ENCODE measurements at places on chromosomes 1 and 21.

DNA sequence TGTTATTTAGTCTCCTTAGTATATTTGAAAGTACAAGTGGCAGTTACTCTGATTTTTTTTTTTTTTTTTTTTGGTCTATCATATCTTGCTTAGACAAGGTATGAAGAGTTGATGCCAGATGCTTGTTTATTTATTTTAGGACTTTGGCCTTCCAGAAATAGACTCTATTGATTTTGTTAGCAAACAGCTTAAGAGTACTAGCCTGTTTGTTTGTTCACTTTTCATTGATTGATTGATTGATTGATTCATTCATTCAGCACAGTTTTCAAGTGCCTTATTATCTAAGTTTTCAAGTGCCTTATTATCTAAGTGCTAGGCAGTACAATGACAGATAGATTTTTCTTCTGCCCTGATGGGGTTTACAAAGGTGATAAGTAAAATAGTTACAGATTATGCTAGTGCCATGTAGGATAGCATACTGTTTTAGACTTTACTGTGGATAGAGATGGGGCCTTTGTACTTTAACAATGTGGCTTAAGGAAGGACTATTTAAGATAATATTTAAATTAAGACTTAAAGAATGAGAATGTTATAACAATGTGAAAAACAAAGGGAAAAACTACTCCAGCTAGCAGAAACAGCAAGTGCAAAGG is 50.5 kb downstream of the MTF2 start:
- DNase-seq, result no peak

- no peak for DNase-seq
These were observed 15.8 kb downstream of the LRRC71 start for GRCh38 chr1:156936191-156936590.

- DNase-seq, result no peak
These were observed 977 bp downstream of the PRPF3 start for GRCh38 chr1:150322310-150322709.

DNA sequence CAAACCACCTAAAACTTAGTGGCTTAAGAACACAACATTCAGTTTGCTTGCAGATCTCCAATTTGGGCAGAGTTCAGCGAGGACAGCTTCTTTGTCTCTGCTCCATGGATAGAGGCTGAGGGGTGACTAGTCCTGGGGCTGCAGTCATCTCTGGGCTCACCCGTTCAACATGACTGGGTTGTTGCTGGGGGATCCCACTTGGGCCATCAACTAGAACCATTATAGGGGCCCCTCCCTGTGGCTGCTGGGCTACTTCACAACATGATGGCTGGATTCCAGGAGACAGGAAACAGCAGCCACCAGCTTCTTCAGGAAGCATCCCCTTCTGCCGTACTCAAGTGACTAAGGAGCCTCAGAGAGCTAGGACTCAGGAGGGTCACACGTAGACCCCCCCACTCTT is 140.9 kb downstream of the RHOU start:
- DNase-seq, result no peak

- no peak for DNase-seq
These were observed 10.1 kb downstream of the RAB7B start for GRCh38 chr1:205993068-205993467.

DNA sequence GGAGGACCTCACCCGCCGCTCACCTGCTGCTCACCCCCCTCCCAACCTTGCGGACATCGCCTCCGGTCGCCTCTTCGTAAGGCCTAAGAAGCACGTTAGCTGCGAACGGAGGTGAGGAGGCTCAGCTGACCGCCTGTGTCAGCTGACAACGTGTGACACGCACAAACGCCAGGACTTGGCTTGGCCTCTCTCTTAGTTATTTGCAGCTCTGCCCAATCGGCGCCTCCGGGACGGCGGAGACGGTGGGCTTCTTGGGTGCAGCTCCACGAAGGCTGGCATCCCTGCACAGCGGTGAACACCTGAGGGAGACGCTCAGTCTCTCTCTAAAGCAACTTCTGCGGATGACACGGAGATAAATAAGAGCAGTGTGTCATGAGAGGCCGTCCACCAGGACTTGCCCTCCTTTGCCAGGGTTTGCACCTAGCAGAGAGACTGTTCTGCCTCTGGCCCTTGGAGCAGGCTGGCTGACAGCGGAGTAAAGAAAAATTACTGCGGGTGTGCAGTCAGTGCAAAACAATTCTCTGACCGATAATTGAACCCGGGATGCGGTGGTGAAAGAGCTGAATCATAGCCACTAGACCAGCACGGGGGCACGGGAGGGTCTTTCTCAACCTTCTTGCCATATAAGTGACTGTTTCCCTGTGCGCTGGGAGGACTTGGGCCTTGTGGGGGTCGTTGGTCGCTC is 318.9 kb downstream of the FAM72C start:
- DNase-seq, result no peak

- no peak for DNase-seq
These were observed 59.2 kb downstream of the IARS2 start for GRCh38 chr1:220153147-220153546.

DNA sequence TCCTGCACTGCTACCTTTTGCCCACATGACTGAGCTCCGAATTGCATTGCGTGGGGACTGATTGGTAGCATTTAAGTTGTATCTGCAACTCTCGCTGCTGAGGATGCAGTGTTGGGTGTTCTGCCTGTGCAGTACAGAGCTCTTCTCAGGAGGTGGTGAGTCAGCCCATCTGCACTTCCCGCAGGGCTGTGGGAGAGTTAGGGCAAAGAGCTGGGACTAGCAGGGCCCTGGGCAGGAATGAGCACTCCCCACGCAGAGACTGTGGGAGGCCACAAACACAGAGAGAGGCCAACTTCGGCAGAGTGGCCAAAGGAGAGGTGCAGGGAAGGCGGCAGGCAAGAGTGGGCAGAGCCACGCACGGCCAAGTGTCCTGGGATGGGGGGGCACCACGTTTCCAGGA is 244.7 kb downstream of the SIPA1L2 start:
- DNase-seq, result no peak

DNA sequence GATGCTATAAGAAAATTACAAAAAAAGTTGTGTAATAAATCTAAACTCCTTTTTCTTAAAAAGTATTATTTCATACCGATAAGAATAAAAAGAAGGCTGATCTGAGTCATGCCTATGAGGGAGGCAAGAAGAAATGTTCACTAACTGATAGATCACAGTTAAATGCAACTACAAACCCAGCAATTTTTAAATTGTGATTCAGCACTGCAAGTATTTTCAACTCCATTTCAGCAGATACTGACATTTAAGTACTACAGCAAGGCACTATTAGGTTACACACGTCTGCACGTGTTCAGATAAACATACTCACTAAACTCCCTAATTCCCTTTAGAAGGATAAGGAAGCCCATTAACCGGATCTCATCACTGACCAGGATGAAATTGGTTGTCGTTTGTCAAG is 213.3 kb upstream of the ZRANB2 start:
- DNase-seq, result no peak

GRCh38 chr1:44072204-44072603 is 40.9 kb upstream of the SLC6A9 start:
- no peak for DNase-seq

DNA sequence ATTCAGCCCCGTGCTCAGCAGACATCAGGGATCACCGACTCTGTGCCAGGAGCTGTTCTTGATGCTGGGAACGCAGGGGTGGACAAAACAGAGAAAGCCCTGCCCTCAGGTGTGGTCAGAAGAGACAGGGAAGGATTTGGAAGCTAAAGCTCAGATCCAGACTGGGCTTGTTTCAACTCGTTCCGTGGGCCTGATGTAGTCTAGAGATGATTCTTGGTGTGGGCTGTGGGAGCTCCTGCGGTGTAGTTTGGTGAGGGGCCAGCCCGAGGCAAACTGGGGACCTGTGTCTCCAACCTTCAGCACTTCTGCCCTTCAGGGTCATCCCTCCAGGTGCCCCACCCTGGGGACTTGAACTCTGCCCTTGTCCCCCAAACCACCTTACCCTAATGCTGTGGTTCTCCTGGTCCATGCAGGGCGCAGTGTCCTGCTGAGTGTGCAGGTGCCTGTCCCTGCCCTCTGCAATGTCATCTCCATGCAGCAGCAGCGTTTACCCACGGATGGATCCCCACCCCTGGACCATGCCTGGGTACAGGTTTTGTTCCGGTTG is 17.3 kb upstream of the ABCG1 start:
- DNase-seq, result no peak

DNA sequence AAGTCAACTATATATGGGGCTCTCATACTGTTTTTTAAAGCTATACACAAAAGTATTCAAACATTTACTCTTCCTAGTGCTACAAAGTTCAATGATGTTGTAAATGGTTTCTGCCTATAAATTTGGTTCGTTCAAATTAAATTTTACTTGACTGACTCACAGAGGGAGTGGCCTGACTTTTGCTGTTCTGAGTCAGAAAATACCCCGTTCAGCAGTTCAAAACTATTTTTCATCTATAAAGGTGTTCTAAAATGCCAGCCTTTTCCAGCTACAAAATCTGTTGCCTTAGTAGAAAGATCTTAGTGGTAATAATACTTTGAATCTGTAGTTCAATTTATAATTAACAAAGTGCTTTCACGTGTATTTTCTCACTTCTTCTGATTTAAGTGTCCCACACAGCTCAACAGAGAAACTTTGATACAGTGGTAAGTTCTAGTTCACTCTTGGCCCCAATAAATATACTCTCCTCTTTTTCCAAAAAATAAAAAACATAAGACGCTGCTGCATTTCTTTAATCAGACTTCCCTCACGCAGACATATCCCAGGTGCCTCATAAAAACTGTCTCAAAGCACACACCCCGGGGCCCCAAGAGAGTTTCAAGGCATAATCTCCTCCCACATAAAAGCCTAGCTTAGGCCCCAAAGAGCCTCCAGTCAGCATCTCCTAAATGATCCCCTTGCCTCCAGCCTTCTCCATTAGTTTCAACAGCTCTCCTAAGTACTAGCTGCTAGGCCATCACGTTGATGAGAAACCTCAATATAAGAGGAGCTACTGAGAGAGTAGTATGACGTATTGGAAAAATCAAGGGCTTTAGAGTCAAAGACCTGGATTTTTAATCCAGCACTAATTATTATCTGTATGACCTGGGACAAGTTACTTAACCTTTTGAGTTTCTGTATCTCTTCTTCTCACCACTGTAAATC is 3.2 kb downstream of the PTP4A2 start:
- no peak for DNase-seq

DNA sequence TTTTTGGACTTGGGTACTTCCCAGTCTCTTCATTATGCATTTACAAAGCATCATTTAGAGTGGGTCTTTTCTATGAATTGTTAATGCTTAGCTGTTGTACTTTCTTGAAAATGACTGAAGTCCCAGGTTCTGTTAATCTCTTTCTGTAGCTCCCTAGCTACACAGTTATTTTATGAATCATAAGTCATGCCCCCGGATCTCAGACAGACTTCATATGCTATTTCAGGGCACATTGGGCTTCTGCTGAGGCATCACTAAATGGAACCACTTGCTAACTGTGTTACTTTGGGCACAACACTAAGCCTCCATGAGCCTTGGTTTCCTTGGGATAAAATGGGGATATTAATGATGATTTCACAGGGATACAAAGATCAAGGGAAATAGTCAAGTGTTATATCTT is 55.5 kb upstream of the RBM15 start:
- DNase-seq, result no peak

GRCh38 chr1:157431751-157432150 is 120.6 kb downstream of the FCRL5 start:
- DNase-seq, result no peak

- DNase-seq, result no peak
These were observed 141.8 kb upstream of the CSF3R start for GRCh38 chr1:36624466-36624865.

GRCh38 chr1:178607718-178608408 is 95.0 kb downstream of the TEX35 start:
- DNase-seq, result no peak

GRCh38 chr1:155141749-155142148 is 1.4 kb upstream of the DPM3 start:
- no peak for DNase-seq

DNA sequence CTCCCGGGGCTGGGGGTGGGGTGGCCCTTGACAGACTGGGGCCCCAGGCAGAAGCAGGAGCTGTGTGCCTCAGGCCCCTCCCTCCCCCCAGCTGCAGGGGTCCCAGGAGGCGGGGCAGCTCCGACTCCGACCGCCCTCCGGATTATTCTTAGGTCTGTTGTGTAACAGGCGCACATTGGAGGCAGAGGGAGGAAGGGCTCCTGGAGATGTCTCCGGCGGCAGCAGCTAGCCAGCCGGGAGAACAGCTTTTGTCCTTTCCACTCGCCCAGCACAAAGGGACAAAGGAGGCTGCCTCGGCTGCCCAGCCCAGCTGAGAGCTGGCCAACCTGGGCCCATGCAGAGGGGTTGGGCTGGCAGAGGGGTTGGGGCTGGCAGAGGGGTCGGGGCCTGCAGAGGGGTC is 29.7 kb upstream of the PLCH2 start:
- DNase-seq, result no peak

DNA sequence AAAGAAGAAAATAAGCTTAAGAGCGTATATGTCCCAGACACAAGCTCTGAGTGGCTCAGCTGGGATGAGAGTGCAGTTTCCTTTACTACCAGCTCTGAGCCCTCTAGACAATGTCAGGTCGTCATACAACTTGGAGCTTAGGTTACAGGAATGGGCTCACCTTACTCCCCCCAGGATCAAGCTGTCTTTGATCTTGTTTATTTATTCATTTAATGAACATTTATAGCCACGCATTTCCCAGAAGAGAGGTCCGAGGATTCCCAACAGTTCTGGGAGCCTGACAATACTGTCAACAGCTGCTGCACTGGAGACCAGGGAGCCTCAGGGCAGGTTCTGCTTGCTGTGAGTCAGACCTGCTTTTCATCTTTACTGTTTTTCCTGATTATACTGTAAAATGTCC is 378.9 kb downstream of the PLPP3 start:
- DNase-seq, result no peak

GRCh38 chr1:17145648-17146047 is 26.4 kb upstream of the PADI2 start:
- DNase-seq, result no peak

GRCh38 chr1:918843-919242 is 4.9 kb upstream of the SAMD11 start:
- no peak for DNase-seq

- no peak for DNase-seq
These were observed 39.0 kb downstream of the DPT start for GRCh38 chr1:168689726-168690602.

GRCh38 chr1:155947741-155948140 is 6.3 kb downstream of the RXFP4 start:
- no peak for DNase-seq

DNA sequence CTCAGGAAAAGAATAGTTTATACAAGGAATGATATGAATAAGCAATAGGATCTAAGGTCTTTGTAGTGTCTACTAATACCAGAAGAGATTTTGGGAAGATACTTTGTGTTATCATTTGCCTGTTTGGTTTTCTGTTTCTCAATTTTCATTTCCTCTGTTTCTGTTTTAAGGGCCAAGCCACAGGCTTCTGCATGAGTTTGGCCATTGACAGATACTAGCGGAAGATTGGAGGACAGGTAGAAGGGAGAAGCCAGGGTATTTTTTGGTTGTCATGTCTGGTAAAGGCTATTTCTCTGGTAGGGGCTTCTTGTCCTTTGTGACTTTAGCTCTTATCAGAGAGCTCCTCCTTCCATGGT is 51.4 kb downstream of the HS2ST1 start:
- DNase-seq, result no peak

GRCh38 chr1:32464191-32464715 is 619 bp upstream of the ZBTB8B start:
- DNase-seq, result peak; percentile 2

Measured in CD8-positive, alpha-beta memory T cell (primary cell).